NCI-H1436 treated with DMSO at 0.1 percent for 48 hours (cell line): ENCODE measurements at places on chromosomes 2 and 18.

- no peak for DNase-seq
Measured at GRCh38 chr2:134169788-134170187, 84.1 kb upstream of the MGAT5 start.

- no peak for DNase-seq
Measured at GRCh38 chr2:26281226-26281625, 36.5 kb downstream of the HADHB start.

- no peak for DNase-seq
Measured at GRCh38 chr18:3107740-3108151, 94.8 kb upstream of the LPIN2 start.

- no peak for DNase-seq
Measured at GRCh38 chr2:81645745-81646301, 1341.3 kb upstream of the LRRTM1 start.

- DNase-seq = no peak
Measured at GRCh38 chr2:32453242-32454062, 96.6 kb downstream of the BIRC6 start.

DNA sequence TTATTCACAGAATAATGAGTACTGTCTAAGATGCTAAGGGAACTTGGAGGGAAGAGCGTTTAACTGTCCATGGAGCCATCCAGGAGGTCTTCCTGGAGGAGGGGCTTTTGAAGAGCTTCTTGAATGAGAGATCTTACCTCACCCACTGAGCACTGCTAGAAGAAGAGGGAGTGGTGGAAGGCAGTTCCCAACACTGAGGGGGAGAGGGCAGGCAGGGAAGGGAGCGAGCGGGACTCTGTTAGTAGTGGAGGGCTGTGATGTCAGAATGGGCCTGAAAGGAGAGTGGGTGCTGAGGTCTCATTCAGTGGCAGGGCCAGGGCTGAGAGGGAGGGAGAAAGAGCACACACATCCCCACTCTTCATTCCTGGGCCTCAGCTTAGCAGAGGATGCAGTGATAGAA, 65.0 kb downstream of the NCK2 start:
- no peak for DNase-seq

DNA sequence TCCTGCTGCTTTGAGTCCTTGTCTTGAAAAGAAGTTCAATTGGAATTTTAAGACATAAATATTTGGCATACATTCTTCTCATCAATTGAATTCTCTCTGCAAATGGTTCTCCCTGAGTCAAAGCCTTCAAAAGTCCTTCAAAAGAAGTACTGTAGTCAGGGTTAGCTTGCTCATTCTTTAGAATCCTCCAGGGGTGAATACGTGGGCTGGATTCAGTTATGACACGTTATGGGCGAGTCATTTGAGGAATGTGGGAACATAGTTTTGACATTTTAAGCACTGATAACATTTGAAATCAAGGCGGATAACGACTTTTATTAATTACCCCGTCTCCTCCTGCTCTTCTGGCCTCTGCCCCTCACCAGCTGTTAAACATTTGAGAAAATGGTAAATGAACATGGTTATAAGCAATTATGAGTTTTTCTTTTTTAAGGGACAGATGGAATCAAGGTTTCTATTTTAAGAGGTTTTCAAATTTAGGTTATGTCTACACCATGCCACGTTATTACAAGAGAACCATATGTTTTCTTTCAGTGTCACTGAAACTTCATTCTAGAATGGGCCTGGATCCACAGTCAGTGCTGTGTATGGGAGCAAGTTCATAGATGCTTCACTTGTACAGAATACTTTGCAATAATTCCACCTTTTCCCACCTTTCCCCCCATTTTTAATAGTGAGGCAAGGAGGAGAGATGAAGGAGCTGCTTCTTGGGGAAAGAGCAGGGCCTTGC, 273.1 kb downstream of the TSN start:
- no peak for DNase-seq

DNA sequence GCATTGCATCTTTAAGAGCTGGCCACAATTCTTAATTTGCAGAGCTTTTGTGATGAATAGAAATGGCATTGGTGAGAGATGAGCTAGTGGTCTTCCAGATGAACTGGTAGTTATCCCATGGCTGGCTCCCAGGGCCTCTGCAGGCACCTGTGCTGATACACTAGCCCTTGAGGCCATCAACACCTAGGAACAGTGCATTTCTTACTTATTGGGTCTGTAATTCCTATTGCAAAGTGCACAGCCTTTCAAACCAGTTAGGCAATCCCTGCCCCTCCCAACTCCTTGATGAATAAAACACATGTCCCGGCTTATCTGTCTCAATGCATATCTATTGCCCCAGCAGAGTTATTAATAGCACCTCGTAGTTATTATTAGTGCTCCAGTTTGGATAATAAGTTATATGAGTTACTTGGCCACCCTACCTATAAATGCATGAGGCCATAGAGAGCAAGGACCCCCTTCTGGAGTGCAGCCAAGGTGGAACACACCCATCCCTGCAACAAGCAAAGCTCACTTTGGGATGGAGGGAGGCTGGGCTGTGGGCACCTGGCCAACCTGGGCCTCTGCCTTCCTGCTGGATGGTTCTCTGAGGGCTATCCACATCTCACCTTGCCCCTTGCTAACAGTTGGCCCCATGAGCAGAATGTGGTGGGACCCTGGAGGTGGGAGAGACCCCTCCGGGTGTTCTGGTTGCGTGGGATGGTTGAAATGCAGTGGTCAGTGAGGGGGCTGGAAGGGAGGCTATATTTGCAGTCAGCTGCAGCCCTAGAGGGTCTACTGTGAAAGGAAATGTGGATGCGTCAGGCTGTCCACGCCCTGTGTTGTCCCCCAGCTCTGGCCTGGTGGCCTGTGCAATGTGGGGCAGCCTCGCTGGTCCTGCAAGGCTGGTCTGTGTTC, 455.9 kb upstream of the HS6ST1 start:
- no peak for DNase-seq

- no peak for DNase-seq
Measured at GRCh38 chr18:38241736-38242135, 676.1 kb upstream of the CELF4 start.

DNA sequence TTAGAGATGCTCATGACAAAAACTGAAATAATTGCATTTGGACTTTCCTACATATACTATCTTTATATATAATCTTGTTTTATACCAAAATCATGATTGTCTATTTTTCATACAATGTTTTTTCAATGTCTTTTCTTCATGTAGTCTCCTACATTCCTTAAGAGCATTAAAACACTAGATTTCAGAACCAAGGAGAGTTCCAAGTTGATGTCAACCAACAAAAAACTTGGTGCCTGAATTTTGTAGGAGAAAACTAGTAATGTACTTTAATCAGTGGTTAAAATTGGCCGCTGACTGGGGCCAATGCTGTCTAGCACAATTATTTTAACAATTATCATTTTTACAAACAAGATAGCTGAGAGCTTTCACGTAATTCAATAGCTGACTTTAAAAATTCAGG, 678.8 kb downstream of the DCC start:
- no peak for DNase-seq

DNA sequence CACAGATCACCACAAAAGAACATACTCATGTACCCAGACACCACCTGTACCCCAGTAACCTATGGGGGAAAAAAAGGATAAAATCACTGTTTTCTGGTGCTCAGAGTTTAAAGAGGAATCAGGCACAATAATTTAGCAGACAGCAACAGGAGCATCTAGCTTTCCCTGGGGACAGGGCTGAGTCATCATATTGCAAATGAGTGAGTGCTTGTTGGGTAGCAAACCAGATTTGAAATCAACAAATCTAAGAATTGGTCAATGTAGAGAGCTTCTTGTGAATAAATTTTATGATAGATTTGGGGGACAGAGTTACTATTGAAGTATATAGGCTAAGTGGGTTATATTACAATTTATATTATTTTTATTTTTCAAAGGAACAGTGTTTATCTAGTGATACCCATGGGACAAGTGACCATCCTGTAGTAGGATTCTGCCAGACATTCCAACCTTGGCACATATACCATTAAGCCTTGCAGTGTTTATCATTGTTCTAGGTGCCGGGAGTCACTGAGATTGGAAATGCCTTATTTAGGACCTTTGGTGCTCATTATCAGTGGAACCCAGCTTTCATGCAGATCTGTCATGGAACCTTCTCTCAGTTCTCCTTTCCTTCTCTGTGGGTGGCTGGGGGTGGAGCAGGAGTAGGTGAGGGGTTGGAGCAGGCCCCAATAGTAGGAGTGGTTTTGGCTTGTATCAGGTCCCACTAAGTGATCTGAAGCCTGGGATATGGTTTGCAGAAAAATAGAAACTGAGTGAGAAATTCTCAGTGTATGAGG, 117.2 kb downstream of the CERS6 start:
- no peak for DNase-seq

DNA sequence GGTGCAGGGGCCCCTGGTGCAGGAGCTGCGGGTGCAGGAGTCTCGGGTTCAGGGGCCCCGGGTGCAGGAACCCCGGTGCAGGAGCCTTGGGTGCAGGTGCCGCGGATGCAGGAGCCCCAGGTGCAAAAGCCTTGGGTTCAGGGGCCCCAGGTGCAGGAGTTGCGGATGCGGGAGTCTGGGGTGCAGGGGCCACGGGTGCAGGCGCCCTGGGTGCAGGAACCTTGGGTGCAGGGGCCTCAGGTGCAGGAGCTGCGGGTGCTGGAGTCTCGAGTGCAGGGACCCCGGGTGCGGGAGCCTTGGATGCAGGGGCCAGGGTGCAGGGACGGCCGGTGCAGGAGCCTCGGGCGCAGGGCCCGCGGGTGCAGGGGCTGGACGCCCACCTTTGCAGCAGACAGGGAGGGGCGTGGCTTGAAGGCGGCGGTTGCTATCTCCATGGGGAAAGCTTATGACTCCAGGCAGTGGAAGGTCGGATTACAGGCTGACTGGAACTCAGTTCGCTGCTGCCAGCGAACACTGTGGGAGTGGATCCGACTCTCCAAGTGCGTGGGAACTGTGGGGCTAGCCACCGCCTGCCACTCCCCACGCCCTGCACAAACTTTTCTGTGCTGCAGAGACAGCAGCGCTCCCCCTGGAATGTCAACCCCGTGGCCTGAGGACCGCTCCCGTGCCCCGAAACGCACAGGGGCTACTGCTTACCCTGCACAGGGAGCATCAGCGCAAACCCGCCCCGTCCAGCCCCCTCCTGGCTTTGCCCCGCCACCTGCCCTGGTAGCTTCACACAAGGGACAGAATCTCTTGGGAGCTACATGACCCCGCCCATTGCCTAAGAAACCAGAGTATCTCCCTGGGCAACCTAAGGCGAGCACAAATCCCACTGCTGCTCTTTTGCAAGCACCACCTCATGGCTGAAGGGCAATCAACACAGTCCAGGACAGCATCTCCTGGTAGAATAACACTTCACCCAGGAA, 40.3 kb downstream of the COPS9 start:
- DNase-seq = no peak

DNA sequence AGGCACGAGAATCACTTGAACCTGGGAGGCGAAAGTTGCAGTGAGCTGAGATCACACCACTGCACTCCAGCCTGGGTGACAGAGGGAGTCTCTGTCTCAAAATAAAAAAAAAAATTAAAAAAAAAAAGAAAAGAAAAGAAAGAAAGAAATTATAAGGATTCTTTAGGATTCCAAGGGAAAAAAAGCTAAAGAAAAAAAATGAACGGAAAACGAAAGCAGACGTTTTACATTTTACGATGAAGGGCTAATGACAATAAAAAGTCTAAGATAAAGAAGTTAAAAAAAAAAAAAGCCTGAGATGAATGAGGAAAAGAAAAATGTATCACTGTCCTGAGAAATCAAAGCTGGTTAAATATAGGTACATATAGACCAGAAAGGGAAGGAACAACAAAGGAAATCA, 58.5 kb downstream of the SOS1 start:
- DNase-seq = no peak
